Renal cortical epithelial cell (primary cell): ENCODE measurements at places on chromosomes 2 and 18. TPM values are rescaled to one million over a fixed set of nuclear protein-coding genes. Genes with fewer than 3 reads are reported as not detected.

- peak; percentile 93 for DNase-seq
Observed at GRCh38 chr2:47016172-47016913, 100.7 kb upstream of the MCFD2 start.

GRCh38 chr2:75798569-75798968 is 87.9 kb upstream of the GCFC2 start:
- DNase-seq = no peak

- DNase-seq = no peak
Observed at GRCh38 chr2:239762655-239763269, 262.4 kb downstream of the NDUFA10 start.

- DNase-seq = peak; percentile 23
Observed at GRCh38 chr2:234905547-234906265, 46.1 kb upstream of the SH3BP4 start.

DNA sequence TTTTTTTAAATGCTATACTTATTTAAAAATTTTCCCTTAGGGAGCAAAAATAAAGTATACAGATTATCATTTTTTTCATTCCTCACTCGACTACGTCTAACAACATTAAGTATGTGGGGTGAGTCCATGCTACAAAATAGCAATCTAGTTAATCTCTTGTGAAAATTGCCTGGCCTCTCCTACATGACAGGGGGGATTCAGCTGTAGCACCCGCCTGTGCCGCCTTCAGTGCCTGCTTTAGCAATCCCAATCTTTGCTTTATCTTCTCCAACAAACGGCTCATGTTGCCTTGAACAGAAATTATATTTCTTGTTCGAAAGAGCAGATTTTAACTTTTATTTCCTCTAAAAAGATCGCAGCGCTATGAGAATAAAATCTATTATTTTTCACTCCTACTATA is 2.4 kb upstream of the SOX11 start:
- no peak for DNase-seq

- DNase-seq = no peak
Observed at GRCh38 chr18:50627594-50628532, 68.0 kb downstream of the MAPK4 start.

DNA sequence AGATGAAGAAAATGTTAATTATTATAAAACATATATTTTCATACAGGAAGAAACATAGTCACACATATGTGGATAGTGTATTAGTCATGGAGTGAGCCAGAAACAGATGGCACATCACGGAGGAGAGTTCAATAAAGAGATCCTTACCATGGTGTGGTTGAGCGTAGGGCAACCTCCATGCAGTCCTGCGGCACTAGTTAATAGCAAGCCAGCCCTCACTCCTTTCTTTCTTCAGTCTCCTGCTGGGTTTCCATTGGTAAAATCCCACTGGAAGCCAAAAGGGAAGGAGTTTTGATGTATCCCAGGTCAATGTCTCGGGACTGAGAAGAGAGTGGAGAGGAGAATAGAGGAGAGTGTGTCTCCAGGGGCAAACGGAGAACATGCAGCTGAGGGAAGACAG is 328.1 kb downstream of the NR4A2 start:
- DNase-seq = no peak

- DNase-seq = no peak
Observed at GRCh38 chr18:52344881-52345280, 4.9 kb downstream of the DCC start.

CFAP221 gene
- 2.1 and 22.9 TPM in 2 replicates for total RNA-seq

SLC5A7 gene
- total RNA-seq = not detected in 2 replicates

GCG gene
- not detected in 2 replicates for total RNA-seq

SKA1 gene
- 0.20 and 7.8 TPM in 2 replicates for total RNA-seq
